ENCODE measurements at places on chromosomes 5 and 9.

GRCh38 chr5:101995585-101995984, 300.5 kb downstream of the SLCO4C1 start:
- DNase-seq, result no peak

- DNase-seq, result no peak
These were observed 1.5 kb upstream of the PRDM12 start for GRCh38 chr9:130662970-130663257.

DNA sequence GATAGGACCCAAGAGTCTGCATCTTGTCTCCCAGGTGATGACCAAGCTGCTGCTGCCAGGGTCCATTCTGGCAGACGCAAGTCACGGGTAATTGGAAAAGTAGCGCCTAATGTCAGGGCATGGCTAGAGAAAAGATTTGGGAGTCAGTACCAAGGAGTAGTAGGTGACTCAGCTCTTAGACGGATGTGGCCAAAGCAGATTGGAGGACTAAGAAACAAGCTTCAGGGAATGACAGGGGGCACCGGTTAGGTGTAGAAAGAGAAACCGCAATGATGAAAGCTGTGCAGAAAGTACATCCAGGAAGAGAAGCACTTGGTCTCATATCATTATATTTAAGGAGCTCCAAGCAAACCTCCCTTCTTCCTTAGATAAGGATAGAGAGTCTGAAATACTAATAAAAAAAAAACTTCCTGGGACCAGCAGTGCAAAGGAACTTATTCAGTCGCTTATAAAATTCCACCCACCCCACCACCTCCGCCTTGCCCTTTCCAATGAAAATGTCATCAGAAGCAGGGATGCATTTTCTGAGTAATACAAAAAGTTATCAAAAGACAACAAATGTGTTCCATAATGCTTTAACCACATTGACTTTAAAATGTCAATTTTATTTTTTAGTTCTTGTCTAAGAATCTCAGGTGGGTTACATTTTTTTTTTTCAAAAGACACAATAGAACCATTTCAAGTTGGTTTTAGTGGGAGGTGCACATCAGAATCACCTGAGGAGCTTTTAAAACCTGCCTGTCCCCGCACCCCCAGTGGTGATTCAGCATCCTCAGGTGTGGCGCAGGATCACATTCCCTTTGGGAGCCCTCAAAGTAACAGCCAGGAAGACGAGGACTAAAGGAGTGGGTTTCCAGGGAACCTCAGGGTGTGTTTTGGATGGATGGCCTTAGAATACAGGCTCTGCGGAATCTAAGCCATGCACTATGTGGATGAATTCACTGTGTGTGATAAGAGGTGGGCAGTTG, 31.2 kb downstream of the PTPN3 start:
- DNase-seq, result no peak

DNA sequence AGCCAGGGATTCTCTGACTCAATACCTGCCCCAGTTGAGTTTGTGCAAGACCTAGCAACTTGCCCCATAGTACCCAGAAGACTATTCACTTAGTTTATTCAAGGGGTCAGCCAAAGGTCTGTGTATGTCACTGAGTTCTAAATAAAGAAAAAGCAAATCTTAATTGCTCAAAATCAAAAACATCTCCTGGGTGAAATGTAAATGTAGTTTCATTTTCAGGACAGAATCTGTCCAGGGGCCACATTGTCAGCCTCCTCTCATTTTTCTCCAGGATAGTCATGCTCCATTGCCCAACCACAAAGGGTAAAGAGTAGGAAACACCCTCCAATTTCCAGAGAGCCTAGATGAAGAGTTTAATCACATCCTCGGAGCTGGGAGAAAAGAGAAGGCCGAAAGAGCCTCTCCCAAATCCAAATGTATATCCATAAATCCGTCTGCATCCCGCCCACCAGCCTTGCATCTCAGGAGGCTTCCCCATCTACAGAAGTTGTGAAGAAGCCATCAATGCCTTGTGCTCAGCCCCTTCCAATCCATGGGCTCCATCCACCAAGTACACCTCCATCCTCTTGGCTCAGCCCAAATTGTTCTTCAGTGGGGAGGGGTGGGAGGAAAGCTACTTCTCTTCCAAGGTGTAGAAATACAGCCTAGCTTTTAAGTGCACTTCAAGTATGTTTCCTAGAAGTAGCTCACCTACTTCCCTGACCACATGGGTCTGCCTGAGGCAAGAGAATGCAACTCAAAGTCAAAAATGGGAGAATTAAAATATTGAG, 26.9 kb downstream of the ADAM19 start:
- DNase-seq, result no peak

DNA sequence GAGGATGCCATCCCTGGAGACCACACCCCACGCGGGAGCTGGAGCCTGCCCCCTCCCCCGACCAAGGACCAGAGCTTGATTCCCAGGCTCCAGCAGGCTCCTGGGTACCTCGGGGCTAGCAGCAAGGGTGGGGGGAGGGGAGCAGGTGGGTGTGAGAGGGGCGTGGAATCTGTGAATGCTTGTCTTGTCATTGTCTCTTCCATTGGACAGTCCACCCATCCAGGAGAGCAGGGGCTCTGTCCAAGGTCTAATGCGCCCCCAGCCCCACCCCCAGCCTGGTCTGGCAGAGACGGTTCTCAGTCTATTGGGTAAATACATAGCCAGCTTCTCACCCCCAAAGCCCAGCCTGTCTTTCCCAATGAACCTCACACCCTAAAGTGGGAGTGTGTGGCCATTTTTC, 22.8 kb downstream of the URM1 start:
- no peak for DNase-seq

- DNase-seq, result no peak
These were observed 87.3 kb downstream of the LIFR start for GRCh38 chr5:38468978-38469706.

- DNase-seq, result no peak
These were observed 17.6 kb upstream of the SNX2 start for GRCh38 chr5:122757285-122757684.

- DNase-seq, result no peak
These were observed 99.2 kb upstream of the SLC30A5 start for GRCh38 chr5:68994645-68995044.

GRCh38 chr5:127821896-127822295, 118.7 kb downstream of the CCDC192 start:
- no peak for DNase-seq

DNA sequence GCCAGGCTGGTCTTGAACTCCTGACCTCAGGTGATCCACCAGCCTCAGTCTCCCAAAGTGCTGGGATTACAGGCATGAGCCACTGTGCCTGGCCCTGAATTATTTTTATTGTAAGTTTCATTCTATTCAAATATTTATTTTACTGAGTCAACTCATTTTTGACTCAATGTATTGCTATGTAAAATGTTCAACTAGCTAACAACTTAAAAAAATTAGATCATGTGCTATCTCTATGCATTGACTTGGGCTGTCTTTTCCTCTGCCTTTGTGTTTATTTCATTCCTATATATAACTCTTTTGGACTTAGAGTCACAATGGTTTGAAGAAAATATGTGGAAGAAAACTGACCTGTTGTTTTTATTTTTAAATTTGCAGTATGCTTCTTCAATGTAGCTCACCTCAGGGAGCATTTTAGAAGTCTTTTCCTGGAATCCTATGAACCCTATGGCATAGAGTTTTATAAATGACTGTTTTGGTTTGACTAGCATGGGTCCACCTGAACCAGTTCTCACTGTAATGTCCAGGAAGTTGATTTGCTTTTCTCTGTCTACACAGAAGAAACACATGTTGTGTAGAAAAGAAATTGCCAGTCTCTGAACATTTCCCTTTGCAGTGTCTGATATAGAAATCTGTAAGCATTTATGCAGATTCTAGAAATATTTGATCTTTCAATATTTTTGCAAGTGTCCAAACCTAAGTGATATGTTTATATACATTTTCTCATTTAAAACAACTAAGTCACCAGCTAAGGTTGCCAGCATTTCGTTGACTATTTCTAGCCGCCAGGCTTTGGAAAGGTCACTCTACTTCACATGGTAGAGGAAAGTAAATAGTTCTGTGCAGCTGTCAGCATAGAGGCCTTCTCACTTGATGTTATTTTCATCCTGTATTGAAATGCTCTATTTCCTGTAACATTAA, 138.8 kb downstream of the PCSK1 start:
- no peak for DNase-seq

DNA sequence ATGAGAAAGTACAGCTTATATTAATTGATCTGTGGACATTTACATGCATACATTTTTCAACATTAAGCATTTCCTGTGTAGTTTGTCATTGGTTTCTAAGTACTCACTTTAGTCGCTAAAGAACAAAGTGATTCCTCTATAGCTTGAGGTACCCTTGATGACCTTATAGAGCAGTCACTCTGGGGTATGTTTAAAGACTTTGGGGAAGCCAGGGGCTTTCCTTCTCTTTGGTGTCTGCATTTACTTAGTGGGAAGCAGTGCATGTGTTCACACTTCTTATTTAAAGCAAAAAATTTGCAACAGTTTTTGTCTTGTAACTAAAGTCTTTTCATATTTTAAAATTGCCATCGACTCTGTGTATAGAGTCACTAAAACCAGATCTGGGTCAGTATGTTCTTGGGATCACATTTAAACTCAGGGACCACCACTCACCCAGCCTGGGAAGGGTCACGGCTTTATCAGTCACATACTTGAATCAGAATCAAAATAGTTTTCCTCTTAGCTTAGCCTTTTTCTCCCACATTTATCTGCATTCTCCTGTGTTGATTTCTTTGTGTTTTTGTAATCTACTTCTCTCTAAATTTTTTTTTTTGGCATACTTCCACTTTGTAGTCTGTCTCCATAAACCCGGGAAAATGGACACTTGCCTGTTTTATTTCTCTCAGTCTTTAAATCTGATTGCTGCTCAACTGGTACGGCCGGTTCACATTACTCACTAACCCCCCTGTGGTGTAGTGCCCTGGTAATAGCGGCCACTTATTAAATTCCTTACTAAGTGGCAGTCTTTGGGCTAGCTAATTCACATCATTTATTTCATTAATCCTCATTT, 143.9 kb upstream of the FBN2 start:
- DNase-seq, result no peak

DNA sequence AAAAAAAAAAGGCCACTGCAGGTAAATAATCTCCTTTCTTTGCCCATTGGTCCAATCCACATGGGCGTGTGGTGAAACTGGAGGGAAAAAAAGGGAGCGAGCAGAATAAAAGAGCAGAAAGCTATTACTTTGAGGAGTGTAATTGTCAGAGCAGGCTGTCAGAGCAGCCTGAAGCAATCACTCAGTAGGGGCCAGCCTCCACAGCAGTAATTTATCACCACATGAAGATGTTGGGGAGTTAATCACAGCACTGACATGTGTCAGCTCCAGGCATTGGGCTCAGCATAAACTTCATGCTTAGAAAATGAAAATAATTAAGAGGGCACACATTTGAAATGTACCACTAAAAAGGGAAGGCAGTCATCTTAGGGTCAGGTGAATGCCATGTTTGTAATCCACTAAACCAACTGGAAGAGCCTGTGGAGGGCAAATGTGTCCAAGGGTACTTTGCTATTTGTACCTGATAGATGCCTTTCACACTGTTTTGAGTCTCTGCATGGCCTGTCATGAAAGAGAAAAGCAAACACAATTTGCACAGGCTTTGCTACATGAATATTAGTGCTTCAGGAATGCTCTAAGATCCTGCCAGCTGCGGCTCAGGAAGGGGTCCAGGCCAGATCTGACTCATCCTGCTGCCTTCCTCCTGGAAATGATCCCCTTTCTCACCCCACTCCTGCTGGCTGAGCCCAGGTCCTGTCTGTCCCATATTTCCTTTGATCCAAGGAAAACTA, 2.9 kb upstream of the PTGER4 start:
- no peak for DNase-seq

DNA sequence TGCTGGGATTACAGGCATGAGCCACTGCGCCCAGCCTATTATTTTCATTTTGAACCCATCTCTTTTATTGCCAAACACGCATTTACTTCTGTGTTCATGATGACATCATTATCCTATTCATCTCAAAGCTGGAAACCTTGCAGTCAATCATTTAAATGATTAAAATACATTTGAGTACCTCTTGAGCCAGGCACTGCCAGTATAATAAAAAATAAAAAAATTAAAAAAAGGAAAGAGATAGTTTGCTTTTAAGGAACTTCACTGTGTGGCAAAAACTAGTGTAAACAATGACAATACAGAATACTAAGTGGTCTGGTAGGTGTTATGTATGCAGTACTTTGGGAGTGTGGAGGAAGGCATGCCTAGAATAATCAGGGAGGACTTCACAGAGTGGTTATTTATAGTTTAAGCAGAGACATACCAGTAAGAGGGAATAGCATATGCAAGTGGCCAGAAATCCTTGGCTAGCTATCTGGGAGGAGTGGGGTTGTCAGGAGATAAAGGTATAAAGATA, 8.6 kb downstream of the NSD1 start:
- no peak for DNase-seq

- DNase-seq, result no peak
These were observed 20.5 kb upstream of the CDKN2AIPNL start for GRCh38 chr5:134432174-134432573.

Data from stimulated activated CD4-positive, alpha-beta T cell treated with anti-CD3 and anti-CD28 coated beads, Interleukin-12 subunit alpha, Interleukin-12 subunit beta, amount 100 ng/mL, for 4 hours (primary cell).